Activated CD8-positive, alpha-beta memory T cell treated with anti-CD3 and anti-CD28 coated beads for 48 hours (primary cell): ENCODE measurements at places on chromosomes 16 and 17.

- DNase-seq, result no peak
These were observed 6.0 kb upstream of the EZH1 start for GRCh38 chr17:42750739-42751344.

DNA sequence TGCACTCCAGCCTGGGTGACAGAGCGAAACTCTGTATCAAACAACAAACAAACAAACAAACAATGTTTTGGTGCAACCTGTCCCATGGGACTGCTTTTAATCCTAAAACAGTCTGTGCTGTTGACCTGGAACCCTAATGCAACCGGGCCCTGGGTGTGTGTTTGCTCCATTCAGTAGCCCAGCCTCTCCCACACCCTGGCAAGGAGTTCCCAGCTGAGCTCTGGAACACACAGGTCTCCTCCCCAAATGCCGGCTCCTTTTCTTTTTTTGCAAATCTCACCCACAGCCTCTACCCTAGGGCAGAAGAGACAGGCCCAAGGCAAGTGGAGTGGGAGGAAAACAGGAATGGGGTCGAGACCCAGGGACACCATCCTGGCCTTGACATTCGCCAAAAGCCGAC is 29.8 kb upstream of the RASD1 start:
- DNase-seq, result no peak

DNA sequence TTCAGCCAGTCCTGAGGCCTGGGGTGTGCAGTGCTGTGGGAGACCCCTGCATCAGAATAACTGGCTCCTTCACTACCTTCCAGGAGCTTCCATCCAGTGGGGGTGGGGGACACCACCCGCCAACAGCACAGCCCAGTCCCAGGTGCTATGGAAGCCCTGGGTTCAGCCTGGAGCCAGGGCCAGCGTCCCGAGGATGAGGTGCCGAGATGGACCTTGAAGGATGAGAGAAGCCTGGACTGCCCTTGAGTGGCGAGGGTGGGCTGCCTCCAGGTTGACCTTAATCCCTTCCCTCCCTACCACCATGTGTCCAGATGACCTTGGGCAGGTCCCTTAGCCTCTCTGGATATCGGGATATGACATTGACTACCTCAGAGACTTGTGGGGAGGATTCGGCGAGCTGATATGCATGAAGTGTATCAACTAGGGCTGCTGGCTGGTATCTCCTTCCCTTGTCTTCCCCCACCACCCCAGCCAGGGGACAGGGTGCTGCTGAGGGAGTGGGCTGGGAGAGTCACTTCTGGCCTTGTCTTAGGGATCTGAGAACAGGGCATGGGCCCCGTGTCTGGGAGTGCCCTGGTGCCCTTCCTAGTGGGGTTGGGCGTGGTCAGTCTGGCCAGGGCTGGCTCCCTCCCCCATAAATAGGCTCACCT is 14.2 kb upstream of the LASP1NB start:
- DNase-seq, result no peak

GRCh38 chr16:84240455-84240854 is 643 bp upstream of the KCNG4 start:
- no peak for DNase-seq

DNA sequence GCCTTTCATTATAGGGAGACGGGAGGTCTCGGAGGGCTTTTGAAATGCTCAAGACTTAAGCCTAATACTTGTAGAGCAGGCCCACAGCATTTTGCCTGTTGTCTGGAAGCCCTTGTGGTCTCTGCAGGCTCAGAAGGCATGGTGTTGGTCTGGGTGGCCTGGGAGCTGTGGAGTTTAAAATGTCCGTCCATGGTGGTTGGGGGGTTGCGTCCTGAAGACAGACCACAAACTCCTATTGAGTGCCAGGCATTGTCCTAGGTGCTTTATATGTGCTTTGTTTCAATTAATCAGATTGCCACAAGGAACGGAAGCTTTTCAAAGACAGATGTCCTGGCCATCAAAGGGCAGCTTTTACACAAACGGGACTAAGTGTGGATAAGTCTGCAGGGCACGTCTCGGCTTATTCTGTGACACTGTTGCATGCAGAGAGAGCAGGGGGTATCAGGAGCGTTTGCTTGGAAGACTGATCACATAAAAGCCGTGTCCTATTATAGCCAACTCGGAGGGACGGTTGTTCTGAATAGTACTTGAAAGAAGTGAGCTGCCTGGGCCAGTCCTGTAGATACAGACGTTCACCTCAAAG is 7.8 kb downstream of the NTN1 start:
- no peak for DNase-seq

GRCh38 chr17:11142231-11142630 is 98.8 kb upstream of the SHISA6 start:
- no peak for DNase-seq

DNA sequence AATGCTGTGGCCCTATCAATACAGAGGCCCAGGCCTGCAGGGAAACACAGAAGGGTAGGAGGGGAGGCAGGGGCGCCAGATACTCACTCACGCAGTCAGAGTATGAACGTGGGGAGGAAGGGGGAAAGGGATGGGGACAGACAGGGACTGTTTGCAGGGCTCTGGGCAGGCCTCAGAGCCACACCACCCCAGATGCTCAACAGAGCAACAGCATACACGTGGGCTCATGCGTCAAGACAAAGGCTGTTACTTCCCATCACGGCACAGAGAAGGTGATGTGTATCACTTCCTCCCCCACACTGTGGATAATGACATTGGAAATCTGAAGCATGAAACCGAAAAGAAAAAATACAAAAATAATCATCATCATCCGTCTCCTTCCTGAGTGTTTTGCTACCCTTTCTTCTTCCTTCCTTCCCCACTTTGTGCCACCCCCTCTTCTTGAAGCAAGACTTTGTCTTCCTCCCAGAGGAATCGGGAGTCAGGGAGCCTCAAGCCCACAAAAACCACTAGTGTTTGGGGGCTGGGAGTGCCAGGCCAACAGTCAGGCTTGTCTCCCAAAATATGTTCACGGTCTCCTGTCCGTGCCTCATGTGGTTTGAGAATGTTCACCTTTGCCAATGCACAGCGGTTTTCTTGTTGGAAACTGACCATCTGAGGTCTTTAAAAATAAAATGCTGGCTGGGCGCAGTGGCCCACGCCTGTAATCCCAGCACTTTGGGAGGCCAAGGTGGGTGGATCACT is 20.1 kb downstream of the SLC39A11 start:
- DNase-seq, result no peak

DNA sequence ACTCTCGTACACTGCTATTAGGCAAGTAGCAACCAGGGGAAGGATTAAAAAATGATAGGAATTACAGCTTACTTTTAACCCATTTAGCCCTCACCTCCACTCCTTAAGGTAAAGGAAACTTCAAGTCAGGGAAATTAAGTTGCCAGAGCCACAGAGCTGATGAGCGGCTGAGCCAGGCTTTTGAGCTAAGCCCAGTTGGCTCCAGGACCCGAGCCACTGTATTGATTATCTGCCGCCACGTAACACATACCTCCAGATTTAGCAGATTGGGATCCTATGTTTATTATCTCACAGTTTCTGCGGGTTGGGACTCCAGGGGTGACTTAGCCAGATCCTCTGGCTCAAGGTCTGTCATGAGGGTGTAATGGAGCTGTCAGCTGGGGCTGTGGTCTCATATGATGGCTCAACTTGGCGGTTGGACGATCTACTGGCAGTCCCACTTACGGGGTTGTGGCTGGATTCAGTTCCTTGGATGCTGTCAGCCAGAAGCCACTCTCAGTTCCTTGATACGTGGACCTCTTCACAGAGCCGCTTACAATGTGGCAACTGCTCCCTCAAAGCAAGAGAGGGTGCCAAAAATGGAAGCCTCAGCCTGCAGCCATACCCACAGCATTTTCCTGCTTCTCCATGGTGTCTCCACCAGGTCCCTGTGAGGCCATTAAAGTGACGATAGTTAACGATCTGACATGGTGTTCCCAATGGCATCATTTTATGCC is 57.3 kb downstream of the TMEM186 start:
- no peak for DNase-seq
